ENCODE measurements at places on chromosomes 3 and 15.

DNA sequence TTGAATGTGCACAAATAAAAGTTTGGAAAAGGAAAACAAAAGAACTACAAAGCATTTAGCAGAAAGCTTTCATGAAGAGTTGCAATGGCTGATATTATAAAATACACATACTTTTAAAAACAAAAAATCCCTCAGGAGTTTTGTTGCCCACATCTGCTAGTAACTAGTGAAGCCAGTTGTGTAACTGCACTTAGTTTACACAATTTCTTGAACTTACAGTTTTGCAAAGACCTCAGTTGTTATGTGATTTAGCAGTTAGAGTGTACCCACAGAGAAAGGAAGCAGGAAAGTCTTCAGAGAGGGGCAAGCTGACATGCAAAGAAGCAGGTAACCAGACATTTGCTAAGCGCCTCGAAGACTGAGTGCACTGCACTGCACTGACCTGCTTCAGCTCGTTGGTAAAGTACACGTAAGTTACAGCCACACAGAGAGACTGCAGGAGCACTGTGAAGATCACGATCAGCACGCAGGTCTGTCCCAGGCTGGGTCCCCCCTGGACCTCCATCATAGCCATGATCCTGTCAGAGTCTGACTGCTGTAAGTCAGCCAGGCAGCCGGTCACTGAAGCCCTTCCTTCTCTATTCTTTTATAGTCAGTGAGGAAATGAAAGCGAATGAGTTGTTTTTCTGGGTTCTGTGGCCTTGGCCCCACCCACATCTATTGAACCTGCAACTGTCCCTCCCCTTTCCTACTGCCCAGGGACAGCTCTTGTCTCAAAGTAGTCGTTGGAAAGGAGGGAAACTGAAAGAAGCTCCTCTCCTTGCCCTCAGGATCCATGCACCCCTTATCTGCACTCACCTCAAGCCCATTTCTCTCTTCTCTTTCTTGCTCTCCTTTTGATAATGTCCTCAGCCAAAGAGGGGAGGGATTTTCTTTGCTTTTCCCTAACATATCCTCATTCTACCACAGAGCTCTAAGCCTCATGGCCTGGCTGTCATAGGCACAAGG, at the start of gene TNFSF10:
Gene TNFSF10 (minus strand): TSS at position 560 of the 948 bp plus-strand sequence. CDS start 46 bp downstream, at position 514.
- peak; percentile 90 for DNase-seq

- no peak for DNase-seq
Measured at GRCh38 chr3:194261581-194262063, 89.5 kb downstream of the CPN2 start.

DNA sequence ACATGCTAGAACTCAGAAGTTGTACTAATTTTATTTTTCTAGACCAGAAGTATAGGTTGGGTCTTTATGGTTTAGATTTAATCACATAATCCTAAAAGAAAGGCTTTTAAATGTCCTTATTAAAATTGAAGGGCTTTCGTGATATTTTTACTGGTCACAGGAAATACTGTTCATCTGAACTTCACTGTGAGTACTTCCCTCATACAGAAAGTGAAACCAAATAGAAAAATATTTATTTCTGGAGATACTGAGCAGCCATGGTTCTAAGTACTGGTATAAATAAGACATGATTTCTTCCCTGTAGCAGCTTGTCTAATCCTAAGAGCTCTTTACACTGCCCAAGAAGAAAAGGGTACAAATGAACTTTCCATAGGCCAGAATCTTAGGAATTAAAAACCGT, 2.0 kb downstream of the SNRK start:
- peak; percentile 76 for DNase-seq

DNA sequence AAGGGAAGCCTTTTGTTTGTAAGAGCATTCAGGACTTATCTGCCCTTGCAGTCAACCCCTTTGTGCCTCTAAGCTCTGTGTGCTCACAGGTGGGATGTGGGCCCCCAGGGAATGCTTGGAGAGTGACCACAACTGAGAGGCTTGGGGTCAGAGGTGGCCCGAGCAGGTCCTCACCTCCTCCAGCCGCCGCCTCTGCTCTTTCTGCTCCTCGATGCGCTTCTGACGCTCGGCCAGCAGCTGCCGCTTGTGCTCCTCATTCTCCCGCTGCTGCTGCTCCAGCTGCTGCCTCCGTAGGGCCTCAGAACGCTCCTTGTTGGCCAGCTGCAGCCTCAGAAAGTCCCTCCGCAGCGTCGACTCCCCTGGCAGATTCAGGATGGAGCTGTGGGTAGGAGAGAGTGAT, 130.8 kb upstream of the SLC2A2 start:
- DNase-seq = no peak

DNA sequence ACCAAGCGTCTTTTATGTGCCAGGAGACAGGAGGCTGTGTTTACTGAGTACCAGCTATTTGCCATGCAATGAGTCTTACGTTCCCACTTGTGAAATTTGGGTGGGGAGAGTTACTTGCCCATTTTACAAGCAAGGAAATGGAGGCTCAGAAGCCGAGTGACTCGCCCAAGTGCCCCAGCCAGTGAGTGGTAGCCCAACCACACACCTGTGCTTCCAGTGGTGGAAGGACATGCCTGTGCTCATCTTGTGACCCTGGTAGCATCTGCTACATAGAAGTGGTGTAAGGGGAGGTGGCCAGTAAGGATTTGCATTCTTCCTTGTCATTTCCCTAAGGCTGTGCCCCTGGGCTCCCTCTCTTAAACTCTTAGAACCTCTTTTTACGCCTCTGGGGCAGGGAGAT, 49.3 kb downstream of the FBLN2 start:
- DNase-seq = no peak

- no peak for DNase-seq
Measured at GRCh38 chr15:67480741-67481140, 40.2 kb upstream of the C15orf61 start.

- no peak for DNase-seq
Measured at GRCh38 chr3:58047826-58048225, 39.6 kb downstream of the FLNB start.

GRCh38 chr3:194910414-194910984, 224.8 kb downstream of the FAM43A start:
- no peak for DNase-seq

DNA sequence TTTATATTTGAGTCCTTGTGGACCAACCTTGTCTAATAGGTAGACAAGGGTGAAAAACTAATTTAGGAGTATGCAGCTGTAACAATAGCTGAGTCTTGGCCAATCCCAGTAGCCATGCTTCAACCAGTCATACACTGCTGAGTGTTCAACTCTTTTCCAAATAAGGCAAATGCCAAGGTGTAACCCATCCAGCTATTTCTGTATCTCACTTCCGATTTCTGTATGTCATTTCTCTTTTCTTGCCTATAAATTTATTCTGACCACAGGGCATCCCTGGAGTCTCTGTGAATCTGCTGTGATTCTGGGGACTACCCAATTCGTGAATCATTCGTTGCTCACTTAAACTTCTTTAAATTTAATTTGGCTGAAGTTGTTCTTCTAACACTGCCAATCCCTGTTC, 93.2 kb downstream of the MAGI1 start:
- no peak for DNase-seq

DNA sequence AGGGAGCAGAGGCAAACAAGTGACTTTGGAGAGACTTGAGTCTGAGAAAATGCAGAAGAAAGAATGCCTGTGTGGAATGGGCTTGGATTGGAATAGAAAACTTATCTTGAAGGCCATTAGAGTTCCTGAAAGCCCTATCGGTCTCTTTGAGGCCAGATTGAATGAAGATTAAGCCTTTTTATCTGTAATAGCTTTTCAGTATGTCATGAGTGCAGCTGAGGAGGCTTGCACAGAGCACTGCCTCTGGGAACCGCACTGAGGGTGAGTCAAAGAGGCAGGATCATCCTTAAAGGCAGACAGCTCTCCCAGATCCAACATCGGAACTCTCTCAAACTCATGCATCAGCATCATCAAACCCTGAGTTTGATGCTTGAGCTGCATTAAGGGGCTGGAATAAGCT, 515.2 kb downstream of the NTRK3 start:
- no peak for DNase-seq

- no peak for DNase-seq
Measured at GRCh38 chr3:39232859-39233258, 40.5 kb upstream of the XIRP1 start.

- DNase-seq = no peak
Measured at GRCh38 chr3:30044515-30044914, 561.9 kb upstream of the TGFBR2 start.

All from MM.1S (cell line).